ENCODE measurements at places on chromosomes 7 and 10.
A peak's percentile ranks its signal among the peaks of the same experiment; 100 is the strongest.

- DNase-seq = no peak
These were observed 96.4 kb downstream of the KCNMA1 start for GRCh38 chr10:77541247-77541646.

DNA sequence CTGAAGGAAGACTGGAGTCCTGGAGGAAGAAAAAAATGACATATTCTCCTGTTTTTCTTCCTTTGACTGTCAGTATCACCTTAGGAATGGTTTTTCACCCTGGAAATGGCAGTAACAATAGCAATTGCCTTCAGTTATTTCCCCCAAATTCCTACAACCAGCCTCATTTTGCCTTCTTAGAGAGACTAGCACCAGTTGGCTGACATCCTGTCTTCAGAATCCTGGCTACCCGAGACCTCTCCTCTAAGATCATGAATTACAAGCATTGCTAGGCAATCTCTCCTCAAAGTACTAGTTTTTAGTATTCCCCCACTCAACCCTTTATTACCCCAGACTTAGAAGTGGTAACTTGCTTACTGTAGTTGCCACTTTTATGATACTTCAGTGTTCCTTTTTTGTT lies 53.4 kb downstream of the TAS2R16 start:
- no peak for DNase-seq

DNA sequence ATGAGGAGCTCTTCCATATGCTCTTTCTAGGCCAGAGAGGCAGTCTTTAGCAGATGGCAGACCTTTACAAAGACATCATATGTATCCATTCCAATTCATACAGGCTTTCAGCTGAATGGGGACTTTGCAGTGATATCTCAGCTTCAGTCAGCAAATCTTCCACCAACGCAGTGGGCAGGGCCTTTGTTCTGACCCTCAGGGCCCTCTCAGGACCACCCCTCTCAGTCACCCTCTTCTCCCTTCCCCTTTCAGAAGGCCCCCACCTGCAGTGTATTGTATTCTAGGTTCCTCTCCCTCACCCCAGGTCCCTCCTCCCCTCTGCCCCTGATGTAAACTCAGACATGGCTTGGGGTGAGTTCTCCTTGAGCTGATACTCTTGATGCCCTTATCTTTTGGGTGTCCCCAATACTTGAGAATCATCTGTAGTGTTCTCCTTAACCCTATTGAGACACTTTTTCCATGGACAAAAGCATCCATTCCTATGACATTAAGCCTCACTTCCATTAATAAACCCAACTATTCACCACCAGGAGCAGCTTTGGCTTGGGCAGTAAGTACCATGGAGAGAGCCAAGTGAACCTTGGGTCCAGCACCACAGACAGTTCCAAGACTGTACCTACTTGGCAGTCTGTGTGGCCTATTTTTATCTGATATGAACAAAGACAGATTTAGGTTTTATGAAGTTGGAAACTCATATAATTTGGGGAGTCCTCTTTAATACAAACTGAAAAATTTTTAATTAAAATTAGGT lies 62.7 kb downstream of the ADCYAP1R1 start:
- DNase-seq = peak; percentile 28

DNA sequence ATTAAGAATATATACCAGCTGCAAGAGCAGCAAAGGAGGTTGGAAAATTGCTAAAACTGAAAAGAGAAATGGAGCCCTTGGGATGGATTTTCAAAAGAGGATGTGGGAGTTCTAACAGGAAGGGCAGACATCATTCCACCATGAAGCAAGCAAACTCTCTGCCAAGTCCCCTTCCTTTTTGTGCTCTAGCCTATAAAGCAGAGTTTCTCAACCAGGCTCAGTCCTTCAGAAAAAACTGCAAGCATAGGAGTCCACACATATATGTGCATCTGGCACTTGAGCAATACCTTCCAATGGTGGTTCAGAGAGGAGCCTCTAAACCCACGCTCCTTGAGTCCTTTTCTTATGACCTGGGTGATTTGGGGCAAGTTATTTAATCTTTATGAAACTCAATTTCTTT lies 98.6 kb upstream of the MKX start:
- no peak for DNase-seq

DNA sequence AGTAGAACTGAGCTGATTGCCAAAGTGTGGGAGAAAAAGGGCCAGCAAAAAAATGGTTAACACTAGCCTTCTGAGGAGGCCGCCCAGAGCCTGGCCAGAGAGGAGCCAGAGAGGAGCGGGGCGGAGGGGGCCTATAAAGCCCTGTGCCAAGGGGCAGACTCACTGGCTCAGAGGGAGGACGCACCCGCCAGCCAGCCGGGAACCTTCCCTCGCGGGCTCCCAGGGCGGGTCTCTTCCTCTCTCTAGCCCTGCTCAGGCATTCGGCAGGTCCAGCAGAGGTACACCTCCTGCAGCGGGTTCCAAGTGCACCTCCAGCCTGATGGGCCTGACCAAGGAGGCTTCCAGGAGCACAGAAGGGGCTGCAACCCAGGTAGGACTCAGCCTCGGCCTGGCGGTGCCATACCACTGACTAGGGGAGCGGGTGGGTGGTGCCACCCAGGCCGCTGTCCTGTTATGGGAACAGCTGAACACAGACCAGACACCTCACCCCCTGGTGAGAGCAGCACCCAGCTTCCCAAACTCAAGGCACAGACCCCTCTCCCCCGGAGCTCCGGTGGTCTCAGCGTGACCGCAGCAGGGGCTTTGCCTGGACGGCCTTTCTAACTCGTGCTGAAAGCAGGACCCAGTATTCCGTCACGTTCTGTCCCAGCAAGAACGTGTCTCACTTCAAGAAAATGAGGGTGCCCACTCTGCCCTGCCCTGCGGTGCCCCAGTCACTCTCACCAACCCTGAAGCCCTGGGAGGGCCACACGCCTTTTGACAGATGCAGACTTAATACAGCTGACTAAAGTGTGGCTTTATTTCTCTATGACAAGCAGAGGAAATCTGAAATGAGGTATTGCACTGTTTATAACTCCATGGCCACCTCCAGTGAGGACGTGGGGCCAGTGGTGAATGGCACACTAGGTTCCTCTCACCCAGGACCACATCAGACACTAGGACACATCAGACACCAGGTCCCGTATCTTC lies at the start of gene GPER1:
Gene GPER1, plus strand, starts transcription at position 162 of the 969 bp plus-strand sequence. CDS start 3,616 bp downstream, outside the sequence.
- peak; percentile 39 for DNase-seq

DNA sequence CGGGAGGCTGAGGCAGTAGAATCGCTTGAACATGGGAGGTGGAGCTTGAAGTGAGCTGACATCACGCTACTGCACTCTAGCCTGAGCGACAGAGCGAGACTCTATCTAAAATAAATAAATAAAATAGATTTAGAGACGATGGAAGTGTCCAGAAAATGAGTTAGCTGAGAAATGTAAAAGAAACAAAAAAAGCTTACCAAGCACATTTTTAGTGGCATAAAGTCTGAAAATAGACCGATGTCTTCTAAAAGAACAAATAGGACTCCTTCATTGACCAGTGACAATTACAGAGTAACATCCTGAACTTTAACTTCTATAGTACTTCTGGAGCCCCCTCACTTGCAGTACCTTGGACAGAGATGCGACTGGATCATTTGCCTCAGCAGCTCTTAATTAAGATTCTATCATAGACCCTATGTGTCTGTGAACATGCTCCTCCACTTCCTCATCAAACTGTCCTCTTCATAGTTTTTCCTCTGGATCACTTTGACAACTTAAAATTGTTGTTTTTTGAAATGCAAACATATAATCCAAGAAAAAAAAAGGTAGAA lies 25.2 kb upstream of the SRPK2 start:
- DNase-seq = no peak

DNA sequence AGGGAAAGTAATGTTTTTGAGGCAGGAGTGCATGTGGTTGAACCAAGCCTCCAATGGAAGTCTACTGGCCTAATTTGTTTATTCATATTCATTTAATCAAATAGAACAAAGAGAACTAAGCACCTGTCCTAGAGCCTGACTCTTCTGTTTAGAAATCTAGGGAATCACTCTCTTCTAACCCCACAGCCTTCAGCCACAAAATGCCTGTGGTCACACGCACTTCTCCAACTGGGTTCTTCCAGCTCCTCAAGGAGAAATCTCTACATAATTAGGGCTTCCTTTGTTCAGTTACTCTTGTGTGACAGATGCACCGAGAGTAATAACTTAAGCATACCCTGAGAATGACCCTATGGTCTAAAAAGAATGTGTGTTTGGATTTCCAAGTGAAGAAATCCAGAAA lies 133.7 kb upstream of the NAMPT start:
- DNase-seq = no peak

- no peak for DNase-seq
These were observed 87.3 kb upstream of the TES start for GRCh38 chr7:116122972-116123595.

- DNase-seq = no peak
These were observed 105.6 kb upstream of the GPR26 start for GRCh38 chr10:123560301-123561140.

DNA sequence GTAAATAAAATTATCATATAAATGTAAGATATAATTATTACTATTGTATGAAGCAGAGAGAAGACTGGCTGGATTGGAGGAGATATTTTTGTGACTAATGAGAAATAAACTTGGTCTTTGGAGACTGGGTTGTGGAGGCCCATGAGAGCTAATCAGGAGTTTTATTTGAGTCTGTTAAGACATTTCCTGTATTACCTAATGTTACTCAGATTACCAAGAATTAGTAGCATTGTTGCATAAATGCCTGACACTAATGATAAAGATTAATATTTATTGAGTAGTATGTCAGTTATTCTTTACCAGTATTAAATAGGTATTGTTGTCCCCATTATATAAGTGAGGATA lies 7.1 kb downstream of the CCDC126 start:
- no peak for DNase-seq

DNA sequence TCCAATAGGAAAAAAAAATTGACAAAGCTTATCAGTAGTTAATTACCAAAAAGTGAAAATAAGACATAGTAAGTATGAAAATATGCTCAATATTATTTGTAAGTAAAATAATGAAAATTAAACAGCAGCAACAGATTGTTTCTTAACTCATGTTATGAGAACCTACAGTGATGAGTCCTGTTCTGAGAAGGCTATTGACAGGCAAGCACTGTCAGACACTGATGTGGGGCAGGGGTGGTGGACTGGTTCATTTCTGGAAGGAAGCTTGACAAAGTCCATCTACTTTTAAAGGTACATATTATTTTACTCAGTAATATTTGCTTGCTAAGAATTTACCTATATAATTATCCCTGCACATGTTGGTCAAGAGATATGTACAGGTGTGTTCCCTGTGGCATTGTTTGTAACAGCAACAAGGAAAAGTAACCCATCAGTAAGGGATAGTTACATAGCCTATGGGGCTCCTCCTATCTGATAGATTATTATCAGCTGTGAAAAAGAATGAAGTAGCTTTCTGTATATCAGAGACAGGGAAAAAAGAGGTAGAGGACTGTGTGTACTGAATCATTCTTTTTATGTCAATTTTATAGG lies 161.6 kb downstream of the RTKN2 start:
- DNase-seq = no peak

DNA sequence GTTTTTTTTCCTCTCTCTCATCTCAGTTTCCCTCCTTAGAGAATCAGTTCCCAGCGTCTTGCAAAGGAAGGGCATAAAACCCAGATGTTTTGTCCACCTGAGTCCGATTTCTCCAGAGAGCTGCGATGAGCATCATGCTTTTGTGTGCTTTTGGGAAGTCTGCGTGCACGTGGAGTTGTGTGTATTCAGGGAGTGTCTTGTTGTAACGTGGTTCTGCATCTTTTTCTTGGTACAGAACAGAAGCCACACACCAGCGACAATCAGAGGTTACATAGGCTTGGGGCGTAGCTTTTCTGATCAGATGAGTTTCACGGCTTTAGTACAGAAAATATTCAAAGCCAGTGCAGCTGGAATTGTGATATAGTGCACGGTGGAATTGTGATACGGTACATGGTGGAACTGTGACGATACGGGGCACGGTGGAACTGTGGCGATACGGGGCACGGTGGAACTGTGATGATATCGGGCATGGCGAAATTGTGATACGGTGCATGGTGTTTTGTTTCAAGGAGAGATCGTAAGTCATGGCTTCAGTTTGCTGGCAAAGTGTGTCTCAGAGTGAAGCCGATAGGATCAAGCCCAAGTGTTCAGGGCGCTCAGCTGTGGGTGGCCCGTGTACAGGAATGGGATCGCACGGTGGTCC lies 32.8 kb downstream of the FOXK1 start:
- no peak for DNase-seq

- DNase-seq = no peak
These were observed 3.1 kb downstream of the CNPY4 start for GRCh38 chr7:100122568-100122967.

DNA sequence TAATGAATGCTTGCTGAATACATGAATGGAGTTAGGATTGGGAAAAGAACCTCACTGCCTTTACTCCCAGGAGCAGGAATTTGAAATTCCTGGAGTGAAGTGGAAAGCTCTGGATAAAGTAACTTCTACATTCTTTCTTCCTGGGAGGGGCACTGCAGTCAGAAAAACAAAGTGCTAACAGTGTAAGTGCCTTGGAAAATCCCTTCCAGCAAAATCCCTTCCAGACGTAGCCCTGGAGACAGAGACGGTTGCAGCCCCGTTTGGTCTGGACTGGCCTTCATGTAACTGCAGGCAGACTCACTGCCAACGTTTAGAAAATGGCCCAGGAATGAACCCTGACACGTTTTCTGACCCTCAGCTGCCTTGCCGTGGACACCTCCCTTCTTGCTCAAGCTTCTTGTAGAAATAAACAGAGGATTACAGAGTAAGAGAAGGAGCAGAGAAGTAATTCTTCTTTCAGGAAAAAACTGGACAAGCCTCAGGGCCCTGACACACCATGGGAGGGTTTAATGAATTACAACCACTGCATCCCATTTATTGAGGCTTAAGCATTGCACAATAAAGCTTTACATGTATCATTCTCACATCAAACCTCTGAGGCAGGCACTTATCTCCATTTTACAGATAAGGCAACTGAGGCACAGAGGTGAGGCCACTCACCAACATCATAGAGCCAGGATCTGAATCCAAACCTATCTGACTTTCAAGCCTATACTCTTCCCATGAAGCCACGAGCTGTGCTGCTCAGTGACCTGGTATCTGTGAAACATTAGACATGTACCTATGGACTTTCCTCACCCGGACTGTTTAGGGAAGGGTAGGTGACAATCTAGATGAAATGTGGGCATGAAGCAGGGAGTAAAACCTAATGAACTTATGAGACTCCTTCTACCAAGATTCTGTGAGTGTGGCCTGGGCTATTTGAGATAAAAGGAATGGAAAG lies 7.8 kb downstream of the ITPRIP start:
- DNase-seq = no peak

- DNase-seq = no peak
These were observed 64.5 kb upstream of the ZMIZ1 start for GRCh38 chr10:79004311-79004710.
